Activated naive CD4-positive, alpha-beta T cell (primary cell): ENCODE measurements at places on chromosomes 3 and 15.

- no peak for DNase-seq
Observed at GRCh38 chr15:73851689-73852088, 21.7 kb upstream of the TBC1D21 start.

DNA sequence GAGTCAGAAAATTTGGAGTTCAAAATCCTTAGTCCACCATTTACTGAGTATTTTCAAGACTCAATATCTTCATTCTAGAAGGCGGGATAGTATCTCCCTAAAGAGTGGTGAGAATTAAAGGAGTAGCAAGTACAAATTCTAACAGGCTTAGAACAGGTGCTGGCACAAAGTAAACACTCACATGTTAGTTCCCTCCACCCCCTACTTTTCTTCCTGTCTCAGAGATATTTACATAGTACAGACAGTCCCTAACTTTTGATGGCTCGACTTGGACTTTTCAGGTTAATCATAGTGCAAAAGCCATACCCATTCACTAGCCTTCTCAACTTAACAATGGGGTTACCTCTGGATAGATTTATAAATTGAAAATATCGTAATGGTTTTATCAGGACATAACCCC is 476.2 kb upstream of the RASGRP1 start:
- no peak for DNase-seq

GRCh38 chr3:169285057-169286033 is 378.2 kb downstream of the MECOM start:
- no peak for DNase-seq

DNA sequence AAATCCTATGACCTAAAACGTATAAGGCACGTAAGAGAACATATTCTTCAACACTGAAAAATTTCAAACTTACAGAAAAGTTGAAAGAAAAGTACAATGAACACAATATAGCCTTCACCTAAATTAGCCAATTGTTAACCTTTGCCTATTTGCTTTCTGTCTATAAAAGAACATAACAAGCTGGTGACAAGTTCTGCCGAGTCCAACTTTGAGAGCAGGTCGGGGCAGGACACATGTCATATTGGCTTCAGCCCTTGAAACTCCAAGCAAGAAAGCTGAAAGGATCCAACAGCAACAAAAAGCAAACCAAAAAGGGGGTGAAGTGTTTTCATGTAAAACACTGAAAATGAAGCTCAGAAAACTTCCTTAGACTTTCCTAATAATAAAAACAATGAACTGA is 59.1 kb downstream of the TBC1D2B start:
- no peak for DNase-seq

GRCh38 chr3:161348796-161349400 is 22.4 kb downstream of the SPTSSB start:
- DNase-seq: no peak

DNA sequence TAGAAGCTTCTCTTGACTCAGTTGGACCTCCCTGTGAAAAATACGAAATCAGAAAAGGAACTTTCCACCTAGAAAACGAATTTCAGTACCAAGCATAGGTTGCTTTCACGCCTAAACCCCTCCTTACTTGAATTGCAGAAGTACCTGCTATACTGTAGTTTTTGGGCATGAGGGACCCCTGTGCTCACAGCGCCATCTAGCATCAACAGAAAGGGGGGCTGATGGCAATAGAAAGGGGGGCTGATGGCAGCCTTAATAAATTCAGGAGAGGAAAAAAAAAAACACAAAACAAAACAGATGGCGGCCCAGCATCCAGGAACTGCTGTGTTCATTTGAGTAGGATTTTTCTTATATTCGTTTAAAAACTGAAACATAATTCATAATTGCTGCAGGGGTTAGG is 96.7 kb downstream of the NPAP1 start:
- DNase-seq: no peak
